ENCODE measurements at places on chromosomes 3 and 15.

DNA sequence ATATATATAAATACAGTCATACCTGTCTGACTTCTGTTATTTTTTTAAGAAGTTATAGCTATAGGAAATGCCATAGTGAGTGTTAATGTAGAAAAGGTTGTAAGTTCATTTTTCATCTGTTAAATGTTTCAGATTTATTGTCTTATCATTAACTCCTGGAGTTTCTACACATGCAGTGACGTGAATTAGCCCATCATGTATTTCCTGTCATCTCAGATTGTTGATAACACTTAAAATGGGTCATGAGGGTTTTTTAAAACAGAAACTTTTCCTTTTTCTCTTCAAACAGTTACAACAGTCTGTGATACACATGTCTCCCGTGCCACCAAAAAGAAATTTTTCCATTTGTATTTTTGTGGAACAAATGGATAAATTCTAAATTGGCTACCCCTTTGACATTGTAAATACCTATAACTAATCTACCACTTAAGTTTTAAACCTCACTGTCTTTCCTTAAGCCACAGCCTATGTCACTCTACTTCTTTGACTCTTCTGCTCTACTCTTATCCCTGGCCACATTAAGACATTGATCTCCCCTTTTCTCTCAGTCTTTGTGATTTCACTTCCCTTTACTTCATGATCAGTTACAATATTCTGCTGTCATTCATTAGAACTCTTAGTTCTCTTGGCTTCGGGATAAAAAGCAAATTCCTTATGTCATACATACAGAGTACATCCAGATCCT is 89.1 kb downstream of the NEO1 start:
- DNase-seq, result no peak

DNA sequence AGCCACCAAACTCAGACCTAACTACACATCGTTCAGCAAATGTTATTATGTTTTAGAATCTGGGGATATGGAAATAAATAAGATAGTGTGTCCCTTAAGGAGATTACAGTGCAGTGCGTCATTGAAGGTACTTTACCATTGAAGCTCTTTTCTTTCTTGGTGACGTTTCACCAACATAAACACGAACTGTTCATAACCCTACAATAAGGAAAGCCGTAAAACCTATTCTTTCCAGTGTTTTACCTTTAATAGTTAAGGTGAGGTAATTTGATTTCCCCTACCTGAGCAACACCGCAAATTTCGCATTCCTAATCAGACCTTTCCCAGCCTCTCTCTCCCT is 826 bp downstream of the CCDC66 start:
- DNase-seq, result no peak

- DNase-seq, result no peak
Measured at GRCh38 chr3:122646146-122646988, 34.3 kb upstream of the PARP14 start.

DNA sequence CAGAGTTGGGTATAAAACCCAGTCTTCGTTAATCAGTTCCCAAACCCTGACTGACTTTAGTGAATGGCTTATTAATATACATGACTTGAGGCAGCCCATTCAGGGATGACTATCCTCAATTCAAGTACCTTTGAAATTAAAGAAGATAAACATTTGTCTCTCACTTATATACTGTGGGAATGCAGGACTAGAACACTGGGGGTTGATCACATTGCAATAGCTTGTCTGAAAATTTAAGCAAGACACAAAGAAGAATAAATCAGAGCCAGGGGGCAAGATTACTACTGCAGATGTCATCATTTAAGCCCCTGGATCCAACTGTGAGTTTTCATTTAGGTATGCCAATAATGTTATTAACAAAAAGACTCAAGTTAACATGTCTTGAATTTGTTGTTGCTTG is 647.7 kb downstream of the ZPLD1 start:
- no peak for DNase-seq

DNA sequence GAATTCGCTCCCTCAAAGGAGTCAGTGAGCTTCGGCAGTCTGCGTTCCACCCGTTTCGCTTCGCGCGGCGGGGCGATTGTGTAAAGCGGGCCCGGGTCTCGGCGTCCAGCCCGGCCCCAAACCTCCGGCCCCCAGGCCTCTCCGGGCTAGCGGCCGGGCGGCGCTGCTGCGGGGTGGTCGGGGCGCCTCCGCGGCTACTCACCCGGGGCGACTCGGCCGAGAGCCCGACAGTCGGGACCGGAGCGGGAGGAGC is 412 bp downstream of the CHDH start:
- no peak for DNase-seq

GRCh38 chr3:87088993-87089841 is 98.3 kb upstream of the VGLL3 start:
- no peak for DNase-seq

- no peak for DNase-seq
Measured at GRCh38 chr15:77295446-77295845, 124.5 kb downstream of the PEAK1 start.

- DNase-seq, result no peak
Measured at GRCh38 chr3:13612829-13613228, 63.9 kb downstream of the FBLN2 start.

DNA sequence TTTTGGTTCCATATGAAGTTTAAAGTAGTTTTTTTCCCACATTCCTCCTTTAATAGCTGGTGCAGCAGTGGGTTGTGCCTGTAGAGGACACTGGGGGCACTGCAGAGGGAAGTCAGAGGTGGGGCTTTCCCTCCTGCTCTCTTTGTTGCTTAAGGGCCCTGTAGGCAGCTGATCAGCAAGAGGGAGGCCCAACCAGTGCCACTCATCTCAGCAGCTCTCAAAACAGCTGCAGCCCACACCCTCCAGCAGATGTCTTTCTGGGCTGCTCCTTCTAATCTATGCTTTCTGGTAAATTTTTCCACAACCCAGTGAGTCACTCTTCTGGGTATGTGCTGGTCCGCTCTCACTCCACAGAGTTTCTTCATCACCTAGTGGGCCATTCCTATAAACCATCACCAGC is 263.8 kb downstream of the FEZF2 start:
- no peak for DNase-seq

DNA sequence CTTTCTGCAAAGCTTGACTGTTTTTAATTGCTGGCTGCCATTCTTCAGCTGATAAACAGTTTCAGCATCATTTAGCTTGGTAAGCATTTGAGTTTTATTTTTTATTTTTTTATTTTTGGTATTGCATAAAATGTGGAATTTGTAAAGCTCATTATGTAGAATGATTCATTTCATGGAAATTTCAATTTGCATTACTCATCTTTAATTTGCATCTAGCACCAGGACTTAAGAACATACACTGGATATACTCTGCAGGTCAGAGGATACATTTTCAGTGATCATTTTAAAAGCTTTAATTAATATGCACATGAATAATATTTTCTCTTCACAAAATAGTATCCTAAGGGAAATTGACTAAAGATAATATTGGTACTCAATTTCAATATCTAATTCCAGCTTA is 732.4 kb upstream of the BCHE start:
- no peak for DNase-seq

- no peak for DNase-seq
Measured at GRCh38 chr15:64066451-64066850, 20.2 kb upstream of the DAPK2 start.

GRCh38 chr3:99413504-99413903 is 224.9 kb upstream of the COL8A1 start:
- no peak for DNase-seq

DNA sequence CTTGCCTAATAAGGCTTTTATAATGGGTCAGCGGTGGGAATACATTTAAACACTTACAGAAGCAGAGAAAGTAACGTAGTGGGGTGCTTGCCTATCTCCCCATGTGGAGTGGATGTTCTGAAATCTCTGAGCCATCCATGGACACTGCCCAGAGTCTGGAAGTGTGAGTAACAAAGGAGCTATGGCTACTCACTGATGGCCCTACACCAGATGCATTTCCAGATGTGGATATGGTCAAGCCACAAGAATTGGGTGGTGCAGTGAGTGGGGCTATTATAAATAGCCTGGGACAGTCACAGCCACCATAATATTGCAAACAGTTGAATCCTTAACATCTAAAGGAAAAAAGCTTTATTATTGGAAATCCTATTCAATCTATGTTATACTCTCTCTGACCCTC is 96.6 kb downstream of the CGNL1 start:
- DNase-seq, result no peak

DNA sequence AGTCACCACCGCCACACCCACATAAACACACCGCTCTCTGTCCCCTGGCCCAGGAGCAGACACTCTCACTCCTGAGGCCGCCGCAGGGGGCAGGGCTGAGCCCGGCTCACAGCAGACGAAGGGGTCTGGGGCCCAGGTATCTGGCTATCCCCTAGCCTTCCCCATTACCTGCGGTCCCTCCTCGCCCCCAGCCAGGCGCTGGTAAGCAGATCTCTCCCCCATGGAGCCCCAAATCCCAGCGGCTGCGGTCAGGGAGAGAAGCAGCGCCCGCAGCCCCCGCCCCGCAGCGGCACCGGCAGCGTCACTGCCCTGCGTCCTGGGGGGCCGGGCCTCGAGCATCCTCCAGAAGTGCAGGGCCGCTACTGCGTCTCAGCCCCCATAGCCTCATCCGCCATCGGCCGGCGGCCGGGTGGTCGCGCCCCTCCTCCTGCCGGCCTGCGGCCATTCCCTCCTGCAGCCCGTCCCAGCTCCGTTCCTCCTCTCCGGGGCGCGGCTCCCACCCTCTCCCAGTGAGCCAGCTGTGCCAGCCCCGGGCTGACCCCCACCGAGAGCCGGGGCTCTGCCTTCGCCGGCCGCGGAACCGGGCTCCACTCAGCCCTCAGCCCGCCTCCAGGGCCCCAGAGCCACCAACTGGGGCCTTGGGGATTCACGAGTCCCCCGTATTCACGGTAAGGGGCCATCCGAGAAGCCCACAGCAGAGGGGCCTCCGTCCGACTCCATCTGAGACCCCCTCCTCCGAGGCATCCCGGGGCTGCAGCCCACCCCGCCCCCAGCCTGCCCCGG is 13.1 kb downstream of the TNK2 start:
- DNase-seq, result peak; percentile 54

DNA sequence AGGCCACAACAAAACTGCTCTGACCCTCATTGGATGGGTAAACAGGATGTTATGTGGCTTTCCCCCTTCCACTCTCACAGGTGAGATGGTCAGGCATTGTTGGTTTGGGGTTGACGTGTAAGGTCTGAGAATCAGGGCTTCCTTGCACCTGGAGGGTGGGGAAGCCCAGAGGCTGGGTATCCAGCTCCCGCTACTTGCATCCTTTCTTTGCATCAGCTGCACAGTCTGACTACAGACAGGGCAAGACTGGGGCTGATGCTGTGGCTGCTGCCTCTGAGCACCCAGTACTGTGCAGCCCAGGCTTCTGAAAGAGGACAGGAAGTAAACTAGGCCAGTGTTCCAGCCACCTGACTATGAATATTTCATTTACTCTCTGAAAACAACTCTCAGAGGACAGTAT is 58.0 kb upstream of the ATP2B2 start:
- DNase-seq, result no peak

DNA sequence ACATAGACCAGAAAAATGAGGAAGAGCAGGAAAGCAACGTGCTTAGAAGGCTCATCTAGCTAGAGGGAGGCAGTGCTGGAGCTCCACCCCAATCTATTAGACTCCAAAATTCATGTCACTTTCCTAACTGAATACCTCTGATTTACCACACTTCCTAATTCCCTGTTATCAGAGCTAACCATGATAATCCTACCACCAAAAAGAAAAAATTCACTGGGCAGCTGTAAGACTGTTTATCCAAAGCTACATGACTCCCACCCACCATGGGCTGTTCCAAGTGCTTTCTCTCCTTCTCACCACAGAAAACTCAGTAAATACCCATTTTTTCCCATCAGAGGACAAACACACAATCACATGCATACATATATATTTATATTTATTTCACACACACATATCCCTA is 479.5 kb upstream of the WNT5A start:
- no peak for DNase-seq

- no peak for DNase-seq
Measured at GRCh38 chr15:77019521-77020331, 24.8 kb downstream of the PSTPIP1 start.

DNA sequence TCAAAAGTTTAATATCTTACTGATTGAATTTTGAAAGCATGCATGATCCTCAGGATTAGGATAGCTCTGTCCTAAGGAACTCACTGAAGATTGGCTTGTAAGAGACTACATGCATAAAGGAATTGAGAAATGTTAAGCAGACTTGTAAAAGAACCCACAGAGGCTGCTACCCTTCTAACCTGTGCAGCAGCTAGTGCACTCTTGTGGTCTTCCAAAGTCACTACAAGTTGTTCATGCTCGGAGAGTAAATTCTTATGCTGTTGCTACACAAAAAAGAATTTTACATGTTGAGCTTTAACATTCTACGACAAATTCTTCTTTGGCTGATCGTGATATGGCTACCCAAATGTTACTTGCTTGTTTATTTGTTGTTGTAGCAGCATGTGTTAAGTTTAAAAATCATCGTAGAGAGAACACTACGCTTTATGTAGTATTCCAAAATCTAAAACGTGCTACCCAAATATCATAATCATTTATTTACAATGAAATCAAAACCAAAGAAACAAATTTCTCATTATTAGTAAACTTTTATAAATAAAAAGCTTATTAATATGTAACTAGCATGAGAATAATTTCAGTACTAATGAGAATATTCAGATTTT is 55.0 kb downstream of the GOLIM4 start:
- DNase-seq, result peak; percentile 40

DNA sequence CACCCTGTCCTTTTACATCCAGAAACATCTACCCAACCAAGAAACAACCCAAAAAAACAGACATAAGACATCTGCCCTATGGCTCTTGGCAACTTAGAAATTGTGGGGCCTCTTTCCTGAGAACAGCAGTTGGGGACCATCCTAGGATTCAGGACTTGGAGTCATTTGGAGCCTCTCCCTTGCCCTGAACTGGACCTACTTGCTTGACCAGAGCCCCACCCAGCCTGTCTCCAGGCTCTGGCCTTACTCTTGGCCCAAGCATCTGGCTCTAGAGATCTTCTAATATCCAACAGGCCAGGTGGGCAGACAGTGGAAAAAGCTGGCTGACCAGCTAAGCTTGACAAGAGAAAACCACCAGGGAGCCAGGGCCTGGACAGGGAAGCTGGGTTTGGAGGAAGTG is 99.1 kb upstream of the C2CD4B start:
- DNase-seq, result no peak

- no peak for DNase-seq
Measured at GRCh38 chr3:180358179-180358578, 243.8 kb upstream of the TTC14 start.

- no peak for DNase-seq
Measured at GRCh38 chr15:101097111-101097510, 154.7 kb downstream of the CHSY1 start.

DNA sequence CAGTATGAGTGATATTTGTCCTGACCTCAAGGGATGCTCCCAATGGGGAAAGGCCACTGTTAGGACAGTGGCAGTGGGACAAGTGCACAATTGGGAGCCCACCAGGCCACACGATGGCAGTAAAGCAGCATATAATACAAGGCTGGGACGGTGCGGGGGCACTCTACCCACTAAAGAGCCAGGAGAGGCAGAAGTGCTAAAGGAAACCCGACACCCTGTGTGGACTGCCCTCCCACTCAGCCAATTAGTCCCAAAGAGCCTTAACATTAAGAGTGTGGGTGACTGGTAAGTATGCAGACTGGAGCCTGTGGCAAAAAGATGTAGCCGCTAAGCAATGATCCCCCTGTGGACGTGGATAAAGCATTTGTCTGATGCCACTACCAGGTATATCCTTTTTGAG is 8.2 kb upstream of the ZNF589 start:
- peak; percentile 16 for DNase-seq

GRCh38 chr3:188680189-188680588 is 491.6 kb upstream of the TPRG1 start:
- DNase-seq, result no peak
